Smooth muscle cell of the pulmonary artery (primary cell): ENCODE measurements at places on chromosomes 7 and 10. TPM values are rescaled to one million over a fixed set of nuclear protein-coding genes. Genes with fewer than 3 reads are reported as not detected.

CNTNAP2 gene
- under 0.01 TPM in 1 of 2 replicates, not detected in the other for total RNA-seq

RNF32 gene
- 0.33 and 0.56 TPM in 2 replicates for total RNA-seq

XRCC2 gene
- total RNA-seq, result 0.86 and 1.2 TPM in 2 replicates

RASA4B gene
- total RNA-seq, result 7.7 and 10.0 TPM in 2 replicates

SH3PXD2A gene
- 44.1 and 45.5 TPM in 2 replicates for total RNA-seq

NANOS1 gene
- 0.99 and 1.5 TPM in 2 replicates for total RNA-seq

STEAP2 gene
- 45.2 and 46.2 TPM in 2 replicates for total RNA-seq

RAB19 gene
- not detected in 2 replicates for total RNA-seq

INHBA gene
- 67.4 and 92.3 TPM in 2 replicates for total RNA-seq

CAMK2B gene
- 0.26 and 0.63 TPM in 2 replicates for total RNA-seq

WNT16 gene
- 0.33 TPM in 1 of 2 replicates, not detected in the other for total RNA-seq
